ENCODE measurements at places on chromosomes 11 and 22.

GRCh38 chr11:123892031-123892430, 6.6 kb upstream of the TMEM225 start:
- no peak for DNase-seq

DNA sequence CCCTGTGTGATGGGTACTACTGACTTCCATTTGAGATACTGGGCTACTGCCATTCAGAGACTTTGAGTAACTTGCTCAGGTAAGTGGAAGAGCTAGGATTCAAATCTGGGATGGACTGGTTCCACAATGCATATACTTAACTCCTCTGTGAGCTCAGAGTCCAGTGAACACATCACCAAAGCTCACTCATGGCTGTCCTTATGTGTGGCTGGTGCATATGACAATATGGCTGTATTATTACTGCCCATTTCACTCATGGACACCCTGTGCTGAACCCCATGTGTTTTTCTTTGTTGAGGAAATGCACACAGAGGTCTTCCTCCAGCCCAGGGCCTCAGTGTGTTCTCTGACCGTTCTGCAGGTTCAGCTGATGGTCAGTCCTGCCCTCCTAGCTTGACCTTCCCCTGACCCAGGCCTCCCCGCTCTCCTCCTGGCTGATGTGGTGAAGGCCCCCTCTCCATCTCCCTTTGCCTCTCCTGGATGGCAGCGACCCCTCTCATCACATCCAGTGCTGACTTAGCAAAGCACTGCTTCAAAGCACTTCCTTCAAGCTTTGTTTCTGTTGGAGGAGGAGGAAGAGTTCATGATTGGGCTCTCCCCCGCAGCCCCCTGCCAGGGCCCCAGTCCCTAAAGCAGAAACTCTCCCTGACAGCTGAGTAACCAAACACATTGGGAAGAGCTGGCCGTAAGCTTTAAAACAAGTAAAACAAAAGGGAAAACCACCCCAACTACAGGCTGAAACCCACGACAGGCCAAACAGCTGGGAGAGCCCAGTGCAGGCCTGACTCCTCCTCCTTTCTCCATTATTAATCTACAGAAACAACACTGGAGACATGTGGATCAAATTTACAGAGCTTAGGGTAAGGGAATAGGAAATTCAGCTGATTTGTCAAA, 101.2 kb downstream of the NAT10 start:
- DNase-seq, result no peak

DNA sequence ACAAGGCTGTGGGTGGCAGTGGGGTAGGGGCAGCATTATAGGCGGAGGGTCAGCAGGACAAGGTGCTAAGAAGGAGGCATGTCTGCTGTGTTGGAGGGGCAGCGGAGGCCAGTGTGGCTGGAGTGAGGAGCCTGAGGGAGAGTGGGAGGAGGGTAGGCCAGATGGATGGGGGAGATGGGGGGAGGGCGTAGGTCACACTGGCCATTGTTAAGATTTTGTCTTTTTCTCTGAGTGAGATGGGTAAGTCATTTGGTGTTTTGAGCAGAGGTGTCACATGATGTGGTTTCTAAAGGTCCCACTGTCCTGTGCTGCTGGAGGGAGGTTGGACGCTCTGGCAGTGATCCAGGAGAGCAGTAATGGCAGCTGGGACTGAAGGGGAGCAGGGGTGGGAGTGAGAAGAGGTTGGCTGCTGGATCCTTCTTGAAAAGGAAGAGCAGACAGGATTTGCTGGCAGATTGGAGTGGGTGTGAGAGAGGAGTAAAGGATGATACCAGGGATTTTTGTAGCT, 9.8 kb downstream of the PPP6R3 start:
- DNase-seq, result no peak

DNA sequence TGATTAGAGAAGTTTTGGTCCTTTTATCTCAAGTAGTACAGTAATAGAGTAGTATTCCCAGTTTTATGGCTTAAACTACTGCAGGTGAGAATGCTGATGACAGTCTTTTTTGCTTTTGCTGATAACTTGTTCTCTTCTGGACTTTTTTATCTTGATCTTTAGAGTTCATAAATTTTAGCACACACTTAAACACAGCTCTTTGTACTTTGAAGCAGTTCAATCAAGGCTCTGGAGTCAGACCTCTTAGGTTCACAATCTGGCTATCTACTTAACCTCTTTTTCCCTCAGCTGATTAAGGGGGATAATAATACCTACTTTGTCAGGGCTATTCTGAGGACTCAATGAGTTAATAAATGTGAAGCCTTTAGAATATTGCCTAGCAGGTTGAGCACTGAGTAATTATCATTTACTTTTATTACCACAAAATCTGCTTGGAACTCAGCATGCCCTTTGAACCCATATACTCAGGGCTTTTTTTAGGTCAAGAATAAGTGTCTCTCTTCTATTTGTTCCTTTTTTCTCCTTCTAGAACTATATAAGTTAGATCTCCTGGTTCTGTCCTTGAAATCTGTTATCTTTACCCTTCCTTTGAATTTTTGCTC, 51.9 kb downstream of the CSTF3 start:
- DNase-seq, result no peak

DNA sequence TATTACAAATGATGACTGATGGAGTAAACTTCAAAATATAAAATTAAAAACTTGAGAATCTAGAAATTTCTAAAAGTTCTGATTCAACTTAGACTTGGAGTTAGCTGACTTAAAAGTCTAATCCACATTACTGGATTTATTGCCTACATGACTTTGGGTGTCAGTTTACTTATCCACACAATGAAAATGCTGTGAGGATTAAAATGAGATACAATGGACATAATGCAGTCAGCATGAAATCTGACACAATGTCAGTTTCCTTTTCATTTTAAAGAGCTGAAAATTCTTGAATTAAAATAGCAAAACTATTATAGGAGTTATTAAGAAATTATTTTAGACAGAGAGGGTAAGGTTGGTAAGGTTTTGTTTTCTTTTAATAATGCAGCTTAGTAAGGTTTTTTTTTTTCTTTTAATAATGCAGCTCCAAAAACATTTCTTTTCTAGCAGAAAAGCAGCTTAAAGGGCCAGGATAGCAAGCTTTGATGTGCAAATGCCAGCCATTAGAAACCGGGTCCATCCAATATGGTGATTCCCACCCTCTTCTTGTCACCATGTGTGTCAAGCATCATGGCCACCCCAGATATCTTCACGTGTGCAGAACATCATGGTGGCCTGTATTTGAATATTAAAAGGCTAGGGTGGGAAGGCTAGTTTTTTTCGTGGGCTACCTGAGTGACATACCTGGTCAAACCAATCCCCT, 18.9 kb downstream of the APIP start:
- DNase-seq, result no peak

DNA sequence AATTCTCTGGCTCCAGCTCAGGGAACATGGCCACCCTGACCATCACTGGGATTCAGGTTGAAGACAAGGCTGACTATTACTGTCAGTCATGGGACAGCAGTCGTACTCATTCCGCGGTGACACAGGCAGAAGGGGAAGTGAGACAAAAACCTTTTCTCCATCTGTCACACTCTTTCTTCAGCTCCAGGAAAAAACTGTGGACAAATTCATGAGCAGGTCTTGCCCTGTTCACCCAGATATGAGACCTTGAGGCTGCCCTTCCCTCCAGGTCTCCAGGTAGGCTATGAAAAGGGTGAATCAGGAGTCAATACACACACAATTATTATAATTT, 39.4 kb upstream of the GGTLC2 start:
- DNase-seq, result no peak

- DNase-seq, result no peak
Measured at GRCh38 chr22:17358415-17358814, 10.8 kb upstream of the CECR2 start.

DNA sequence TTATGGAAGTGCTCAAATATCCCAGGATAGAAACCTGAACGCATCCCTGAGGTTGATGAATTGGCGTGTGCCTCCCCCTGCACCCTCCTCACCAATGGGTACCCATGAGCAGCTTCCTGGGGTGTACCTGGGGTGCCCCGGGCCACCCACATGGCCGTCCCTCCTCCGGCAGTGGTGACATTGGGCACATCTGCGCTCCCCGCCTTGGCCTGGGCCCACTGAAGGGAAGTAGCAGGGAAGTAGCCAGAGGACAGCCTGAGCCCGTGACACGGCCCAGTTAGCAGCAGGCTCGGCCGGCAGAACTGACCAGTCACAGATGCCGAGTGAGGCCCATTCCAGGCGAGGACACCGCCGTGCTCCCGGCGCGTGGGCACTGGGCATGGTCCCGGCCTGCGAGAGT, 16.7 kb downstream of the MRPL23 start:
- no peak for DNase-seq

DNA sequence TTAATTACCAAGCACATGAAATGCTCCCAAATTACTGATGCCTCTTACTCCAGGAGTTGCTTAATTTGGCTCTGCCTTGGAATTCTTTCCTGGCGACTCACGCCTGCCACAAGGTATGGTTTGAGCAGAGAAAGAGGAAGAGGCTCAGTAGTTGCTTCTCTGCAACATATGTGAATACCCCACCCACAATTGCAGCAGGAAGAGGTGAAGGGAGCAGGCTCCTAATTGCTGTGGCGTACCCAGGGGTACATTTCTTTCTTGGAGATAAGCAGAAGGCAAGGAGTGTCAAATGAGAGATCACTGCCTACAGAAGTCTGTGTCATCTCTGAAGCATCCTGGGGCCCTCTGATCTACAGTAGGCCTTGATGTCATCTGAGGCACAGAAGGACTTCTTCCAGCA, 10.6 kb upstream of the NNMT start:
- DNase-seq, result no peak

DNA sequence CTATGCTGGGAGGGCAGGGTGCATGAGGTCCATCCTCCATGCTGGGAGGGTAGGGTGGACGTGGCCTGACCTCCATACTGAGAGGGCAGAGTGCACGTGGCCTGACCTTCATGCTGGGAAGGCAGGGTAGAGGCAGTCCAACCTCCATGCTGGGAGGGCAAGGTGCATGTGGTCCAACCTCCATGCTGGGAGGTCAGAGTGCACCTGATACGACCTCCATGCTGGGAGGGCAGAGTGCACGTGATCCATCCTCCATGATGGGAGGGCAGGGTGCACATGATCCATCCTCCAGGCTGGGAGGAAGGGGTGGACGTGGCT, 622.2 kb downstream of the BRD1 start:
- no peak for DNase-seq

DNA sequence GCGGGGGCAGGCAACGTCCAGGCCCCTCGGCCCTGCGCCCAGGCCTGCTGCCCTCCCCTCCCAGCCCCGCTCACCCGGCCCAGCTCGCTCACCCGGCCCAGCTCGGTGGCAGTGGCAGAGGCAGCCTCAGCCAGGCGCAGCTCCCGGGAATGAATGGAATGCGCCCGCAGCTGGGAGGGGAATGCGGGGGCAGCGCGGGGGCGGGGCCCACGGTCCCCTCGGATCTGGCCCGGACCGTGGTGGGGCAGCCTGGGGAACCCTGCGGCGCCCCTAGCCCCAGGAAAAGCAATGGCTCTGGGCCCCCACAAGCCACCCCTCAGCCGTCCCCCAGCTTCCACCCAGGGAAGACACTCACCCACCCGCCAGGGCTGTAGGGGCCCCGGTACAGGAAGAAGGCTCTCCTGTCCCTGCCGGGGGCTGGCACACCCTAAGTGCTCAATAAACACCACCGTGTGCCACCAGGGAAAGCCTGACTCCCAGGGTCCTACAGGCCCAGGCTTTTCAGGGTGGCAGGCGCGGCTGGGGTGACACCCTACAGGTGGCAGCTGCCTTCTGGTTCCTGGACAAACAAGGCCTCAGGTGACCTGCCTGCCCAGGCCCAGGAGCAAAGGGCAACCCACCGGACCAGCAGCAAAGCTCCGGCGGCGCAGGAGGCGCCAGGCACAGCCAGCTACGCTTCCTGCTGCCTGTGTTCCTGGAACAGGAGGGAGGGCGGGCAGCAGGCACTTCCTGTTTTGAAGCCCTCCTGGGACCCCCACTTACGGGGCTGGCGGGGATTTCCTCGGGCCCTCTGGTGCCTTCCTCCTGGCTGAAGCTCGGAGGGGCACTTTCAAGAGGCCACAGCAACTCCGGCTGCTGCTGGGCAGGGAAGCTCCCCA, 13.8 kb downstream of the PLXNB2 start:
- DNase-seq, result no peak

- DNase-seq, result no peak
Measured at GRCh38 chr11:12673601-12673923, 659 bp upstream of the TEAD1 start.

GRCh38 chr11:111785076-111785475, 18.9 kb upstream of the PPP2R1B start:
- DNase-seq, result no peak

- no peak for DNase-seq
Measured at GRCh38 chr11:69335781-69336405, 41.9 kb downstream of the MYEOV start.

DNA sequence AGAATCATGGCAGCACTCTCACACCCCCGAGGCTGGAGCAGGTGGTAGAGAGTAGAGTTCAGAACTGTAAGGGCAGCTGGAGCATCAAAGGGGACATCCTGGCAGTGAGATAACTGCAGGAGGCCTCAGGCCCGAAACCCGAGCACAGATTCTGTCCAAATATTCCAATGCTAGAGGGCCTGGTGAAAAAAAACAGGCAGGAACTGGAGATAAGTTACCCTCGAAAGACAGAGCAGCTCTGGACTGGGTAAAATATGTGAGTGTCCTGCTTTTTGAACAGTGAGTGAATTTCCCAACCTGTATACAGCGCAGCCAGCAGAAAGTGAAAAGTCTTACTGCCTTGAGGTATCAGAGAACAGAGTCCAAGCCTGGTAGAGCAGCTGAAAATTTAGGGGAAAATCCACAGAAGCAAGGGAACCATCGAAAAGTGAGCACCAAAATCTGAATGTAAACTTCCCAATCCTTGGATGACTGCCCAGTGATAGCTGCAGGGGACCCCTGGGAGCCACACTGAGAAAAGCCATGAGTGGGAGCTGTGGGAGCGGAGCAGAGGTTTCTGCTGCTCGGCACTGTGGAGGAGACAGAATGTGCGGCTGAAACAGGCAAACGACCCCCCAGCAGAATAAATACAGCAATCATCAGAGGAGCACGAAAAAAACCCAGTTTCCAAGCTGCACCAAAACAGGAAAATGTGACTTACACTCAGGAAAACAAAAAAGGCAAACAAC, 50.6 kb downstream of the WNT11 start:
- no peak for DNase-seq

DNA sequence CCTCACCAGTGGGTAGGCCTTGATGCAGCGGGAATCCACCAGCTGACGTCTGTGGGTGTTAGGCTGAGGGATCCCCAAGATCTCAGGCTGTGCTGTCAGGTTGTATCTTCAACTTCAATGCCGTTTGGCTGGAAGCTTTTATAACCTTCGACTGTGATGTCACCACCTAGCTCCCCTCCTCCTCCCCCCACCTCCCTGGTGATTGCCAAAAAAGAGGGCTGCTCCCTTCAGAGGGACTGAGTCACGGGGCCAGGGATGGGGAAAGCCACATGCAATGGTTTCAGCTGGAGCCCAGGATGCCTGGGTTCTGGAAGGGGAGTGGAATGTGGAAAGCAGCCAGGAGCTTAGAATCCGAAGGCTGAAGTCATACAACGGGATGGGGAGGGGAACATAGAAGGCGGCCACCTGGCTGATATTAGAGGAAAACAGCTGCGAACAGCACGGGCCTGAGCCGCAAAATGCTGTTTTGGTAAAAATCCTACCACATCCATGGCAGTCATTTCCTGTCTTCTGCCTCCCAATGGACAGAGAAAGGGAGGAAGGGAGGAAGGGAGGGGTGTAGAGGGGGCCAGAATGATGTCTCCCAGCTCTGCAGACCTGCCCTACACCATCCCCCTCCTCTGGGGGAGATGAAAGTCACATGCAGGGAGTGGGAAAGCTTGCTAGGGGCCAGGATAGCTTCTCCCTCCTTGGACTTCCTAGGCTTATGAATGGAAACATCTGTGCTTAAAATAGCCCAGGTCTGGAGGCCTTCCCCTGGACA, at the start of gene LRRN4CL:
TSS of gene LRRN4CL (minus strand) at position 110 of the 763 bp plus-strand sequence. CDS start 1,022 bp downstream, outside the sequence.
- DNase-seq, result no peak

- DNase-seq, result no peak
Measured at GRCh38 chr11:67320691-67321090, 17.4 kb downstream of the SSH3 start.

Measured in activated naive CD4-positive, alpha-beta T cell treated with anti-CD3 and anti-CD28 coated beads, Interleukin-2, amount 50 U/mL, for 16 hours (primary cell).